ENCODE measurements at places on chromosomes 11 and 22. TPM values are rescaled to one million over a fixed set of nuclear protein-coding genes. Genes with fewer than 3 reads are reported as not detected.

The TRIM6 gene
- 2.1 TPM for total RNA-seq

The IL18 gene
- 0.19 TPM for total RNA-seq

The MYRF gene
- 0.65 TPM for total RNA-seq

The VWCE gene
- total RNA-seq, result 4.6 TPM

The TRIM49C gene
- total RNA-seq, result not detected

The POU2AF2 gene
- total RNA-seq, result not detected

The LYVE1 gene
- total RNA-seq, result 5.9 TPM

The OVCH2 gene
- total RNA-seq, result not detected

The MIOX gene
- total RNA-seq, result not detected

The MOV10L1 gene
- 46.7 TPM for total RNA-seq

All from vein endothelial cell (primary cell).